ENCODE measurements at places on chromosomes 7 and 10.
A peak's percentile ranks its signal among the peaks of the same experiment; 100 is the strongest.

- no peak for DNase-seq
Measured at GRCh38 chr10:85596389-85596788, 770.2 kb downstream of the GRID1 start.

DNA sequence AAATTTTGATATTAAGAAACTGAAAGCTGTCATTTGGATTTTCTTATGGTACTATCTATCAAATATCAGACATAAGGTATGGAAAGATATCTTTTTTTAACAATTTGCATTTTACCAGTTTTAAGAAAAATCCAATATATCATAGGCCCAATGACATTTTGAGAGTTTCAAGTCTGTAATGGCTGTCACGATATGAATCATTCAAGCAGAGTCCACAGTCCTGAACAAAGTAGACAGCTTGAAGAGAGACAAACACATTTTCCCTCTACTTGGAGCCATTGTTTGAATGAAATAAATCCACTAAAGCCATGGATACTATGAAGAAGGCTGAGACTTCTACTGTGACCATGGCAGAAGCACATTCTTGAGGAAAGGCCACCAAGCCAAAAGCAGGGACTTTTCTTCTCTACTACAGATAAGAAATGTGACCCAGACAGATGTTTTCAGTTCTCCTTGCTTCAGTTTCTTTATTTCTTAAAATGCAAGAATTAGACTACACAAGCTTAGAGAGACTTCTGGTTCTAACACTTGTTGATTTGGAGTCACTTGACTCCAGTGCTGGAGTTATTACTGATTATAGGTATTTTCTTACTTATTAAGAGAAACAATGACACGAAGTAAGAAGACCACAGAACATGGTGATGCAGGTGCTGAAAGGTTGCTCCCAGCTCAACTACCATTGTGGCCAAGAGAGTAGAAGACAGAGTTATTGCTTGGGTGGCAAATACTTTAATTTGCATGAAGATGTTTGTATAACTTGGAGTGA lies 429.1 kb downstream of the KIF20B start:
- DNase-seq, result peak; percentile 8

DNA sequence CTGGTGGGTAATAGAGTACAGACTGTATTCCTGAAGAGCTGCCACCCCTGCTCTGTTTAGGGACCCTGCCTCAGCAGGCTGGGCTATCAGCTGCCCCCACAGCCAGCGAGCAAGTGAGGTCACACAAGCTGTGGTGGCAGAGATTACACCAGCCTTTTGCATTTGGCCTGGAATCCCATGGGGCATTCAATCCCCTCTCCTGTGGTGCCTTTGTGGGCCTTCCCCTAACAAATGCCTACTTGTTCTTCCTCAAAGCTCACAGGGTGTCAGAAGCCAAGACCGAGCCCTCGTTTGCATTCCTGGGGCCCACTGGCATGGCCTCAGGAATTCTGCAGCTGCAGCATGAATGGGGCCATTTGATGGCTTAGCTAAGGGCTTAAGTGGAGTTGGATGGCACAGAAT lies 212.7 kb upstream of the PHYHIPL start:
- DNase-seq, result no peak

GRCh38 chr10:83253011-83253671 lies 886.2 kb upstream of the GHITM start:
- no peak for DNase-seq

GRCh38 chr7:22039670-22040069 lies 94.0 kb upstream of the CDCA7L start:
- DNase-seq, result no peak

DNA sequence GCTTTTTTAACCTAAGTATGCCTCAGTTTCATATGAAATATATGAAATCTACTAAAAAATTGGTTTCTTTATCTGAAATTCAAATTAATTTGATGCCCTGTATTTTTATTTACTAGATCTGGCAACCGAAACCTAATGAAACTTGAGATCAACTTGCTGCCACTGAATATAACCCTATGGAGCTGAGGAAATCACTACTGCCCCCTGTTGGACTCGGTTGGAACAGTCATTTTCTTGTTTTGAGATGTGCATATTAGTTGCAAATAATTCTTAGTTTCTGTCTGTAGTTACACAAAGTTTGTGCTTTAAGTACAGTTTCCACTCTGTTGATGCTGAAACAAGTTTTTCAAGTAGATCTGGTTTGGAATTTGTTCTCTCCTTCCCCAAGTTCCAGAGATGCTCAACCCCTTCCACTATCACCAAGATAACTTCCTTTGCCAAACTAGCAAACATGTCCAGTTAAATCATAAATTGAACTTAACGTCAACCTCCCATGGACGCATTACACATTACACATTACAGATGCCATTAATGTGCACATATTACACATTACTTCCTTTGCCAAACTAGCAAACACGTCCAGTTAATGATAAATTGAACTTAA lies 22.2 kb upstream of the EXOC4 start:
- DNase-seq, result peak; percentile 50

DNA sequence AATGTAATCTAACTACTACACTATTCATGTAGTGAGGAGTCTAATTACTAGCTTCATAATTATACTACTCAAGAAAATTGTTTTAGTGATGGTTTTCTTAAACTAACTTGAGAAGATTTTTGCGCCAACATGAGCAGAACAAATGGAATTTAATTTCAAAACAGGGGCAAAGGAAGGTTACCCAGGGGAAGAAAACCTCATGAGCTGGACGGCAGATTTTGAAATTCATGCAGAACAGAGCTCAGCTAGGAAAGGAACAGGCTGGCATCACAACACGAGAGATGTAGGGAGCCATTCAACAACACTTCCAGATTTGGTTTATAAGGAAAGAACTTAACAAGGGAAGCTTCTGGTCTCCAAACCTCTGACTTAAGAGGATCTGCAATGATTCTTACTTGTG lies 235.3 kb upstream of the PRKCQ start:
- DNase-seq, result no peak

GRCh38 chr10:94591461-94592205 lies 46.0 kb downstream of the HELLS start:
- DNase-seq, result peak; percentile 41

- peak; percentile 18 for DNase-seq
Measured at GRCh38 chr7:111763221-111763801, 201.0 kb upstream of the IMMP2L start.

GRCh38 chr7:16744518-16745250 lies 8.9 kb upstream of the TSPAN13 start:
- no peak for DNase-seq

DNA sequence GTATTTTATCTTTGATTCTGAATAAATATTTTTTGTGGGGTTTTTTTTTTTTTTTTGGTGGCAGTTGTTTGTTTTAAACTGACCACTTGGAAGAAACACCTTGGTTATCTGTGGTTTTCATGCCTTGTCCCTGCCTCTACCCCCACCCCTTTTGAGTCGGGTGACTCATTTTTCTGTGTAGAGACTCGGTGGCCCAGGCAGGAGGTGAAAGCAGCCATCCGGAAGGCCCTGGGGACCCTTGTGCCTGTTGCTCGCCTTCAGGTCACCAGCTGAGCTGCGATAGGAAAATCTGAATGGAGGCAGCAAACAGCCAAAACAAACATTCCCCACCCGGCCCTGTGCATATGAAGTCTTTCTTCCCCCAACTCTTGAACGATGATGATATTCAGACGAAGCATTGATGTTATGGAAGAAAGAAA lies 22.8 kb downstream of the CYP17A1 start:
- DNase-seq, result no peak

- DNase-seq, result no peak
Measured at GRCh38 chr10:112214298-112214926, 30.8 kb upstream of the GPAM start.

DNA sequence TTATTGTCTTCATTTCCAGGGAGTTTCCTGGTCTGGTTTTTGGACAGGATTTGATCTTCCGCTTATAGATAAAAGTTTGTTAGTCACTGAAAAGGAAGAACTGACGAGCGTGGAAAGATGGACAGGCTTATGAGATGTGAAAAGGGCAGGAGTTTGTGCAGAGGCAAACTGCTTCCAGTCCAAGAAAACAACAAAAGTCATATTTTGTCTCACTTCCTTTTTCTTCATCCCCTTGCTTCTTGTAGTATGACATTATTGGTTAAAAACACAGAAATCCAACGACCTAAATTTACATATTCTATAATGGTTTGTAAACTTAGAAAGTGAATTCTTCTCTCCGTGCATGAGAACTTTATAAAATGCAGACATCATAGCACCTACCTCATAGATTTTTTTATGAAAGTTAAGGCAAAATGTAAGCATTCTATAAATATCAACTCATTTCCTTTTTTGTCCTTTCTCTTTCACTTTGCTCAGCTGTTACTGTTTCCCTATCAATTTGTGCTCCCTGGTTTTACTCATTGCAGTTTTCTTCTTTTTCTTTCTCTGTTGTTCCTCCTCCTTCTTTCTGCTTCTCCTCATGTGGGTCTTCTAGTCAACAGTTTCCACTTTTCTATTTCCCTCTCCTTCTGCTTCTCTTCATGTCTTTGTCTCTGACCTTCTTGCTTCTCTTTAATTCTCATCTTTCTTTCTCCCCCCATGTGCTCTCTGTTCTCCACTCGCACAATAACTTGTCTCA lies 370.2 kb downstream of the ARL4A start:
- DNase-seq, result peak; percentile 38

DNA sequence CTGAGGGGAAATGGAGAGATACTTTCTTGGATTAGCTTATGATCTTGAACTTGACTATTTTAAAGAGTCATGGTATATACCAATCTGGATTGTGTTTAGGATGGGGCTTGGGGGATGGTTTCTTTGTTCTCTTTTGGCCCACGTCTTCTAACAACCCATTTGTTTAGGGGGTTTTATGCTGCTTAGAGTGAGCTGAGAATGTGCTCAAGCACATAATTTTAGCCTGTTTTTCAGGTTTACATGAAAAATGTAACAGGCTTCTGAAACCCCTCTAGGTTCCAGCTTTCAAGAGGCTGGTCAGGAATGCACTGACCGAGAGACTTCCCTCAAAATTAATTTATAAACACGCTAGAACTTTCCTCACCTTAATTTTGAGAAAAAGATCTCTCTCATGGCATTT lies 94.3 kb downstream of the AUTS2 start:
- DNase-seq, result peak; percentile 18

GRCh38 chr7:41977151-41977651 lies 259.8 kb downstream of the GLI3 start:
- no peak for DNase-seq
